ENCODE measurements at places on chromosomes 6 and 20.
A peak's percentile ranks its signal among the peaks of the same experiment; 100 is the strongest.

DNA sequence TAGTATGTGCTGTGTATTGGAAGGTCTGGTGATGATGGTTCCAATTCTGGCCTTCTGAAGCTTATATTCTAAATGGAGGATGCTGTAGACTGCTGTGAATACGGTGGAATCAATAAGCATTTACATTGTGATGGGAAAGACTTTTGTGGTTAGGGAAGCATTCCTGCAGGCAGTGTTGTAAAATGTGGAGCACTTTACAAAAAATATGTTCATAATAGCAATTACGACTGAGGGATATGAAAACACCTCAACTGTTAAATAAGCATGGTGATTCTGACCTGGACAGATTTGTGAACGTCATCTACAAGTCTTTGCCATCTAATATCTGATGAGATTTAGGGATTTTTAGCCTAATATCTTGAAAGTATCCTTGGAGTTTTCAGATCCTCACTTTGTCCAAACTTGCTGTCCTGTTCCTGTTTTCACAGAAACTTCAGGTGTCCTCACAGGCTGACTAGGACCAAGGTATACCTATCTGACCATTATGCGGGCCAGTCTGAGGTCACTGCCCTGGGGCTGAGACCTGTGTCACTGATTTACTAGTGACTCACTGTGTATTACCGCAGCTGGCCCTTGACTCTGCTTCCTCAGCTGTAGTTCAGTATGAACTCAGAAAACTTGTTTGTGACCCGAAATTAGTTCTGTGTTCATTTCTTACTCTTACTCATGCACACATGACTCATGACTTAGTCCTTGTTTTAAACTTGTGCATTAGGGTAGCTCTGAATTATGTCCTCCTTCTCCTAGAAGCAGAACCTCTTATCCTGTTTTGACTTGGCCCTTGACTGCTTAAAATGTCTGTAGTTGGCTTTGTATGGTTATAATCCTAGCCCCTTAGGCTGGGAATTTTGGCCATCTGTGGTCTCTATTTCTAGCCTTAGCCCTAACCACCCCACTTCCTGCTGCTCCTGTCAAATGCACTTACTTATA is 343.0 kb downstream of the CDKAL1 start:
- peak; percentile 90 for DNase-seq

GRCh38 chr20:19428324-19428723 is 215.9 kb downstream of the SLC24A3 start:
- no peak for DNase-seq

DNA sequence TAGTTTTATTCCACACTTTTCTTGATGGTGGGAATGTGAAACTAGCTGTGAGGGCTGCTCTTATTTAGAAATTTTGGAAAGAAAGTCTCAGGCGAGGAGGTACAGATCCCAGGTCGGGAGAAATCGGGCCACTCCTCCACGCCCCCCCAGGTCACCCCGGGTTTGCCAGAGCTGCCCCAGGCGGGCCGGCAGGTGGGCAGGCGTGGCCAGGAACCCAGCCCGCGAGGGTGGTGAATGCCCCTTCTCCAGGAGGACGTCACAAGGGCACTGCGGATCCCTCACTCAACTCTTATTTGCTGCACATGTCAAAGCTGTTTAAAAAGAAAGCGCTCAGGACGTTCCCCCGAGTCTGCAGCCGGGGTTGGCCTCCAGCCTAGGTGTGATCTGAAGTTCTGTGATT is 60.5 kb upstream of the SLCO4A1 start:
- no peak for DNase-seq

DNA sequence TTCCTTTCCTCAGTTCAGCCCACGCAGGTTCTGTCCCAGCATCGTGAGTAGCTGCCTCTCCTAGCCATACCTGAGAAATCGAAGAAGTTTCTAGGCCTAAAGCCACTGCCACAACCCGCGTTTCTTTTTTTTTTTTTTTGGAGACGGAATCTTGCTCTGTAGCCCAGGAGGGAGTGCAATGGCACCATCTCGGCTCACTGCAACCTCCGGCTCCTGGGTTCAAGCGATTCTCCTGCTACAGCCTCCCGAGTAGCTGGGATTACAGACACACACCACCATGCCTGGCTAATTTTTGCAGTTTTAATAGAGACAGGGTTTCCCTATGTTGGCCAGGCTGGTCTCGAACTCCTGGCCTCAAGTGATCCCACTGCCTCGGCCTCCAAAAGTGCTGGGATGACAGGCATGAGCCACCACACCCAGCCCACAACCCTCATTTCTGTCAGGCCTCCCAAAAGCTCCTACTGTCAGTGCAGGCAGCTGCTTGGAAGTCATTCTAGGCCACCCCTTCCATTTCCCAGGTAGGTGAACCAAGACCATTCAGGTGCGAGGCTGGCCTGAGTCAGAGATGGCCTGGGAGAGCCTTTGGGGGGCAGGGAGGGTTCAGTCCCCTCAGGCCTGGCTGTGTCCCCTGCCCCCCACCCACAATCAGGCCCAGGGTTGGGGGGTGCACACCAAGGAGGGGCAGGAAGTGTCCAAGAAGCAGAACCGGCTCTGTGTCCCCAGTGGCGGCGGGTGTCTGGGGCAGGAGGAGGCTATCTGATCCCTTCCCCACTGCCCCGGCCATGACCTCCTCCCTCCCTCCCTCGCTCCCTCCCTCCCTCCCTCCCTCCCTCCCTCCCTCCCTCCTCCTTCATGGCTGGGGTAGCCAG is 47.2 kb downstream of the NOL4L start:
- no peak for DNase-seq

DNA sequence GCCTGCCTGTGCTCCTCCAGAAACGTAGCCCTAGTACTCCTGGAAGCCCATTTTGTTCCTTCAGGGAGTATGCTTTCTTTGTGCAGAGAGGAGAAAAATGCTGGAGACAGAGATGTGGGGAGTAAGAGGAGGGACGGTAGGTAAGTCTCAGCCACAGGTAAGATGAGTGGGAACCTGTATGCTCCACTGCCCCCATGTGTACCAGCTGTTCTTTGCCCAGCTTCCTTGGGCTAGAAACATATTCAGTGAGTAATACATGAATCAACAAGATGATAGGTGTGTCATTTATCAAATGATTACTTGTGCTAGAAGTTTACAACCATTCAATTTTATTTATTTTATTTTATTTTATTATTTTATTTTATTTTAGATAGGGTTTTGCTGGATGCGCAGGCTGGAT is 13.6 kb upstream of the CEP85L start:
- no peak for DNase-seq

GRCh38 chr6:123171341-123172115 is 175.5 kb downstream of the CLVS2 start:
- no peak for DNase-seq

GRCh38 chr20:5402903-5403531 is 86.3 kb upstream of the PROKR2 start:
- no peak for DNase-seq

- no peak for DNase-seq
Observed at GRCh38 chr6:85418059-85418458, 31.8 kb upstream of the NT5E start.

GRCh38 chr6:116564921-116565872 is 6.1 kb upstream of the RWDD1 start:
- DNase-seq, result no peak

DNA sequence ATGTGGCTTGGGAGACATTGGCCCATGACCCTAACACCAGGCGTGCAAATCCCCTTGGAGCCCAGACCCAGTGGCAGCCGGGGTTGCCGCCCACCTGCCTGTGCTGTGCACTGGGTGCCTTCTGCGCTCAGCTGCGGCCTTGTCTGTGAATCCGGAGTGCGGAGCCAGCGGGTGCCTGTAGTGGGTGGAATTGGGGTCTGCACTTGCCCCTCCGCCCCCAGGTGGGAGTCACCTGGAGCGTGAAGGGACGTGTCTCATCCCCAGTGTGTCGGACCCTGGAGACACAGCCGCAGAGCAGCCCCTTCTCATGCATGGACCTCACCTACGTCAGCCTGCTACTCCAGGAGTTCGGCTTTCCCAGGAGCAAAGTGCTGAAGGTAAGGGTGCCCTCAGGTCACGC is 22.9 kb upstream of the PYGB start:
- DNase-seq, result no peak

GRCh38 chr6:89555031-89555430 is 83.5 kb downstream of the LYRM2 start:
- no peak for DNase-seq

DNA sequence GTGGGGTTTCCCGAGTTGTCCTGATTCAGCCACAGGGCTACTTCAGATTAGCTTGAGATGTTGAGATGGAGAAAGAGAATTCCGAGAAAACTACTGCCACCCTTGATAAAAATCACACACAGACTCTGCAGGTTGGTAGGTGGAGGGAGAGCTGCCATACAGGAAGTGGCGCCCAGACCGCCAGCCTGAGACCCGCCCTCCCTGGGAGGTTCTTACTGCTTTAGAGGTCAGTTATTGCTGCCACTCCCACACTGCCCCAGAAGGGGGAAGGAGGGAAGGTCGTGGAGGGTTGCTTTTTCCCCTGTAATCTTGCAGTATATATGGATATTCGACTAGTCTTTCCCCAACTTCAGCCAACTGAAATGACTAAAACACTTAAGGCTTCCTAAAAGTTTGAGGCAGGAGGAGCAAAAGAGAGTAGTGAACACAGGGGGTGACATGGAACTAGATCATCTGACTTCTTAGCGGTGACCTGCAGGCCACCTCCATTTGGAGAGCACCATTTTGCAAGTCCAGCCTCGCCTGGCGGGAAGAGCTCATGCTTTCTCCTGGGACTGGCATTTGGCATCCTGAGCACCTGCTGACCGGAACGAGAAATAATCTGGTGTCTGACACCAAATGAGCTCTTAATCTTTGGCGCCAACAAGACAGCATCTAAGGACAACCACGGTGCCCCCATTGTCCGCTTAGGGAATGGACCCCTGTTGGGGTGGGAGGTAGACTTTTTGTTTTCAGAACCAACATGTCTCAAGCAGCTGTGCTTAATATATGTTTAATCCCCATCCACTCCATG is 35.7 kb upstream of the SLC22A1 start:
- no peak for DNase-seq

GRCh38 chr6:42916288-42916687 is 435 bp downstream of the PTCRA start:
- no peak for DNase-seq

GRCh38 chr20:48846516-48847492 is 19.0 kb upstream of the PREX1 start:
- no peak for DNase-seq

DNA sequence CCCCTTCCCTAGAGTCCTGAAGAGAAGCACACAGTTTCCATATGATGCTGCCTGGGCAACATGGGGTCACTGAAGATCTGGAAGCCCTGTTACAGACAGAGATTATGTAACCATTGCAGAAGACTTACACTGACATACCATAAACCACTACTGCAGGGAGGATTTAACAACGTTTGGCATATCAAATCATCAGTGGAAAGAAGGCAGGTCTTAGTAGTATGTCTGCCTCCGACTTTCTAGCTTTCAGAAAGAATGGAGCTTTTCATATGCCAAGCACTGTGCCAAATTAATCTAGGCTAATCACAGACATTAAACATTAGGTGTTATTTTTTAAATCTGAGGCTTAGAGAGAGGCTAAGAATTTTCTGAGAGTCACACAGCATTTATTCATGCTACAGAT is 144.3 kb downstream of the ADGRB3 start:
- no peak for DNase-seq

- DNase-seq, result no peak
Observed at GRCh38 chr6:153085239-153085638, 45.8 kb downstream of the RGS17 start.

DNA sequence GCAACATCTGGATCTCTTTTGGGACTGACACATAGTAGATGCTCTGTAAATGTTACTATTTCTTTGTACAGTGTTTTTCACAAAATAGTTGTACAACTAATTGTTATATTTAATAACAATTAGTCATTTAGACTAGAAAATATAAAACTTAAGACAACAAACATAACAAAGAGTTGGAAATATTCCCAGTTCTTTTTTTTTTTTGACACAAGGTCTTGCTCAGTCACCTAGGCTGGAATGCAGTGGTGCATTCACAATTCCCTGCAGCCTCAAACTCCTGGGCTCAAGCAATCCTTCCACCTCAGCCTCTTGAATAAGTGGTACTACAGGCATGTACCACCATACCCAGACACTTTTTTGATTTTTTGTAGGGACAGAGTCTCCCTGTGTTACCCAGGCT is 105.8 kb downstream of the UTRN start:
- DNase-seq, result no peak

DNA sequence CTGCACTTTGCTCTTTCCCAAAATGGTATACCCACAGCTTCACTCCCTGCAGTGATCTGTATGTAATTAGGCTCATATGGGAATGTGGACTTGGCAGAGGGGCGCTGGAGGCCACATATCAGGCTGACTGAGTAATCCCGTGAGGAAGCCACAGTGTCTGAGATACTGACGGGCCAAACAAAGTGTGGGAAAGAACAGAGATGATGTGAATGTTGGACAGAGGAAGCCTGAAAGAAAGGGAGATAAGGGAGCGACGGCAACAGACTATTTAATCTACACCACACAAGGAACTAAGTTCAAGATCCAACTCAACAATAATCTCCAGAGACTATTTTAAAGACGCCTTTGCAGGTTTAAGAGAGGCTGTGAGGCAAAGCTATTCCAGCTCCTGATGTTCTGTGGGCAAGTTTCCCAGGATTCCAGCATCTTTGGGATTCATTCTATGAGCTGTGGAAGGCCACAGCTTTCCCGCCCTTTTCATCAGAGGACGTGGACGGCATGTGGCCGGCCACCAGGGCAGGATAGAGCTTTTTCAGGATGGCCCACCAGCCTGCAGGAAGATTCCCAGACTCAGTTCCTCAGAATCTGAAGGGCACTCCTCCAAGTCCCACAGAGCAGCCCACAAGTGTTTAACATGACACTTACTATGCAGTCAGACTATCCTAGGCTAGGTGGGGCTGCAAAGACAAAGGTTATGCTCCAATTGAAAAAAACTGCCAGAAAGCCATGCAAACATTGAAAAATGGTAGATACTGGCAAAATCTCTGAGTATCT is 237.5 kb downstream of the ATXN1 start:
- DNase-seq, result peak; percentile 50

GRCh38 chr20:54058420-54059139 is 11.8 kb downstream of the BCAS1 start:
- no peak for DNase-seq

DNA sequence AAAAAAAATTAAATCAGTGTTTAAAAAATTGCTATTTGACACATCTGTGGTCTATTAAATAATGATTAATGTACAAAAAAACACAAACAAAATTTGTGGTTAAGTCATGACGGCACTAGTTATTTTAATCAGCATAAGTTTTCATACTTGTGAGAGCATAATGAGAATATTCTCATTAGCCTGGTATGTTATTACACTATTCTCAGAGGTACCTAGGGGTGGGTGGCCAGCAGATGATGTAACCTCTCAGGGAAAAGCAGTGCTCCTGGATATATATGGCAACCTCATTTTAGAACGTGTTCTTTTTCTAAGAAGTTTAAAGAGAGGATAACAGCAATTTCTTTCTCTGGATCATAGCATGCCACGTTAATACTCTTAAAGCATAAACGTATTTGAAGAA is 109.2 kb downstream of the GJA1 start:
- no peak for DNase-seq
